ENCODE measurements at places on chromosomes 5 and 9.

GRCh38 chr9:3817208-3817607, 291.4 kb upstream of the RFX3 start:
- no peak for DNase-seq

- no peak for DNase-seq
Observed at GRCh38 chr5:124253203-124253810, 493.1 kb downstream of the ZNF608 start.

GRCh38 chr5:140309706-140310249, 6.9 kb upstream of the PFDN1 start:
- no peak for DNase-seq

GRCh38 chr9:106864373-106865143, 1.6 kb downstream of the ZNF462 start:
- DNase-seq = no peak

- no peak for DNase-seq
Observed at GRCh38 chr9:133861692-133862091, 123.5 kb upstream of the SARDH start.

DNA sequence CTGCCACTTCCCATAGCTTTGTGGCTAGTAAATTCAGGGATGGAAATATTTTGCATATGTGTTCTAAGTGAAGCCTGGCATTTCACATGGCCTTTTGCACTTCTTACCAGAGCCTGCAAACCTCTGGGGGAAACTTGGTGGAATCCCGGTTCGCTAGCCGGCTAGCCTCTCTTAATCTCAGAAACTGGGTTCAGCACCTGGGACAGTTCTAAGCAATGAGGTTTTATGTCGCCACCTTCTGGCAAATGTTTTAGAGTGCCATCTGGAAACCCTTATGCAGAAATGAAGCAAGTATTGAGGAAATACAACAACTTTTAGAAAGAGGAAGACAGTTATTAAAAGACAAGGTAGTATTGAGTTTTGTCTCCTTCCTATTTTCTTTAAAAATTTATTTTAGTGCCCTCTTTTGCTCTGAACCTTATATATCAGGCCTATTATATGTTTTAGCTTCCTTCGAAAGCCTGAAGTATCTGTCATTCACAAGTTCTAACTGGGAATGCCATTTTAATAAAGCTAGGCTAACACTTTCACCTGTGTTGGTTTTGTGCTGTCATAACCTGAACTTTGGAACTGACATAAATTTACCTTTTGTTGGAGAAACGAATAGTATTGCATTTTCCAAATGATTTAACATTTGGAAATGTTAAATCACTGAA, 963 bp upstream of the HTR1A start:
- DNase-seq = peak; percentile 54

GRCh38 chr5:13660072-13660471, 284.4 kb downstream of the DNAH5 start:
- DNase-seq = no peak

- DNase-seq = no peak
Observed at GRCh38 chr9:28999806-29000205, 1426.5 kb upstream of the C9orf72 start.

DNA sequence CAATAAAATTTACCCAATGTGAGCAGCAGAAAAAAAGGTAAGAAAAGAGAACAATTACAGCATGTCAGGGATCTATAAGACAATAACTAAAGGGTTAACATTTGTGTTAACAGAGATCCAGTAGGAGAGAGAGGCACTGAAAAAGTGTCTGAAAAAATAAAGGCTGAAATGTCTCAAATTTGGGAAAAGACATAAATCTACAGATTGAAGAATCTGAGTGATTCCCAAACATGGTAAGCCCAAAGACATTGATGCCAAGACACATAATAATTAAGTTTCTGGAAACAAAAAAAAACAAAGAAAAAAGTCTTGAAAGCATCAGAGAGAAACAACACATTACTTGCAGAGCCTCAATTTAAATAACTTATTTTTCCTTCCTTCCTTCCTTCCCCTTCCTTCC, 31.1 kb upstream of the ZNF782 start:
- DNase-seq = no peak

GRCh38 chr9:88680041-88680440, 145.1 kb downstream of the NXNL2 start:
- no peak for DNase-seq

DNA sequence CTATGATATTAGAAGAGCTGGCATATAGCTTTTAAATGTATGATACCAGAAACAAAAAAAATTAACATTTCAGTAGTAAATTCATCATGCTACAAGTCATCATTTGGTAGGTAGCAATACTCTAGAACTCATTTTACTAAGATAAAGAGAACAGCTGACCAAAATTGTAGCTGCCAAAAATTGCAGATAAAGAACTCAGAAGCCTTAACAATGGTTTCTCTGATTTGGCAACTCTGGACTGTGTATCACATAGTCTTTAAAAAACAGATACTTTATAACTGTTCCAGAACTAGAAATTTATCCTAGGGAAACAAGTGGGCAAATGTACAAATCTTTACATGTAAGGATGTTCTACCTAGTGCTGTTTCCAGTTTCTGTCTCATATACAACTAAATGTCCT, 33.9 kb downstream of the ZFR start:
- DNase-seq = no peak

GRCh38 chr9:33778700-33779351, 16.5 kb upstream of the PRSS3 start:
- DNase-seq = peak; percentile 50

- no peak for DNase-seq
Observed at GRCh38 chr5:106956886-106957285, 713.9 kb downstream of the EFNA5 start.

DNA sequence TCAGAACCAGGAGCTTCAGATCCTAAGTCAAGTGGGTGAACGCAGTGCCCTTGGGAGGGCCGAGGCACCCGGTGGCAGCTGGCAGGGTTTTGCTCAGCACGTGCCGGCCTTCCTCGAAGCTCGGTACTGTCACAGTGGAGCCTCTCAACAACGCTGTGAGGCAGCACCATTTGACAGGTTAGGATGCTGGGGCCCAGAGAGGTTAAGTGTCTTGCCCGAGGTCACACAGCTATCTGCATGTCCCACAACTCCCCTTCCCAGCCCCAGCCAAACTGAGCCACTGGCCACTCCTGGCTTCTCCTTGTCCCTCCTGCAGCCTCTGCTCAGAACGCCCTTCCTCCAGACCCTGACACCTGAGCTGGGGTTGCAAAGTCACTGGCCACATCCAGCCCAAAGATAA, 43.7 kb upstream of the RPL26L1 start:
- DNase-seq = no peak

GRCh38 chr9:97594381-97594921, 38.7 kb downstream of the TSTD2 start:
- DNase-seq = peak; percentile 27

DNA sequence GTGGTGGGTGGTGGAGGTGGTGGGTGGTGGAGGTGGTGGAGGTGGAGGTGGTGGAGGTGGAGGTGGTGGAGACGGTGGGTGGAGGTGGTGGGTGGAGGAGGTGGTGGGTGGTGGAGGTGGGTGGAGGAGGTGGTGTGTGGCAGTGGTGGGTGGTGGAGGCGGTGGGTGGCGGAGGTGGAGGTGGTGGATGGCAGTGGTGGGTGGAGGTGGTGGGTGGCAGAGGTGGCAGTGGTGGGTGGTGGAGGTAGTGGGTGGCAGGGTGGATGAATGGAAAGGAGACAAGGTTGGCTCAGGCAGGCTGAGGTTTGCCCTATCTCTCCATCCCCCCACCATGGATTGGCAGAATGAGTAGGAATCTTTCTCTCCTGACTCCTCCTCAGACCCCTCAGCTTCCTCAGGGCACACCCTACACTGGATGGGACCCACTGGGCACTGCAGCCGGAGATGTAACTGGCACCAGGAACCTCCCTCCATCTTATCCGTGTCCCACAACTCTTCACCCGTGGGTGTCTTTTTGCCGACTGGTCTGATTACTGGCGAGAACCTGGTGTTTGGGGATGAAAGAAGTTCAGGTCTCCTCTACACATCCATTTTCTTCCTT, 166.3 kb downstream of the C9orf50 start:
- no peak for DNase-seq

DNA sequence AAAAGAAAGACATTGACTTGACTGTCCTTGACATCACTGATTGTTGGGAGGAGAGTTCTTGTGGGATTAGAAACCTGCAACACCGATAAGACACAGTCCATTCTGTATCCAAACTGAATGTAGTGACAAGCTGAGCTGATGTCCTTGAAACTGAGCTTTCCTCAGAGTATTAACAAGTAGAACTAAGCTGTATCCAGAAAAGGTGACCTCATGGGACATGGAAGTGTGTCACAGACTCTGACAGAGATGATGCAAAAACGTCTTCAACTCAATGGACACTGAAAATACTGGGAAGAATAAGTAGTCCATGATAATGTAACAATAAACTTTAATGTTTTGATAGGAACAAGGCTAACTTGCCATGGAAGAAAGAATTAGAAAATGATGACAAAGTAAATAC, 690.1 kb downstream of the CDH18 start:
- no peak for DNase-seq

- no peak for DNase-seq
Observed at GRCh38 chr5:137099651-137100050, 399.5 kb downstream of the SPOCK1 start.

DNA sequence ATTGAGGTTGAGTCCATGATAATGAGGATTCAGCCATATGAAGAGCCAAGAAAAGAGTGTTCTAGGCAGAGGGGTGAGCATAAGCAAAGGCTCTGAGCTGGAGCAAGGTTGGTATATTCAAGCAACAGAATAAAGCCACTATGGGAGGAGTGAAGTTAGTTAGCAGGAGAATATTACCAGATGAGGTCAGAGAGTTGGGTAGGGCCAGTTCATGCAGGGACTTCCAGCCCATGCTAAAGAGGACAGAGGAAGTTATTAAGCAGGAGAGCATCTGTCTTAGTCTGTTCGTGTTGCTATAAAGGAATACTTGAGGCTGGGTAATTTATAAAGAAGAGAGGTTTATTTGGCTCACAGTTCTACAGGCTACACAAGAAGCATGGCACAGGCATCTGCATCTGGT, 57.1 kb upstream of the ATG10 start:
- DNase-seq = no peak

- no peak for DNase-seq
Observed at GRCh38 chr9:105243015-105243686, 1.3 kb upstream of the SLC44A1 start.

DNA sequence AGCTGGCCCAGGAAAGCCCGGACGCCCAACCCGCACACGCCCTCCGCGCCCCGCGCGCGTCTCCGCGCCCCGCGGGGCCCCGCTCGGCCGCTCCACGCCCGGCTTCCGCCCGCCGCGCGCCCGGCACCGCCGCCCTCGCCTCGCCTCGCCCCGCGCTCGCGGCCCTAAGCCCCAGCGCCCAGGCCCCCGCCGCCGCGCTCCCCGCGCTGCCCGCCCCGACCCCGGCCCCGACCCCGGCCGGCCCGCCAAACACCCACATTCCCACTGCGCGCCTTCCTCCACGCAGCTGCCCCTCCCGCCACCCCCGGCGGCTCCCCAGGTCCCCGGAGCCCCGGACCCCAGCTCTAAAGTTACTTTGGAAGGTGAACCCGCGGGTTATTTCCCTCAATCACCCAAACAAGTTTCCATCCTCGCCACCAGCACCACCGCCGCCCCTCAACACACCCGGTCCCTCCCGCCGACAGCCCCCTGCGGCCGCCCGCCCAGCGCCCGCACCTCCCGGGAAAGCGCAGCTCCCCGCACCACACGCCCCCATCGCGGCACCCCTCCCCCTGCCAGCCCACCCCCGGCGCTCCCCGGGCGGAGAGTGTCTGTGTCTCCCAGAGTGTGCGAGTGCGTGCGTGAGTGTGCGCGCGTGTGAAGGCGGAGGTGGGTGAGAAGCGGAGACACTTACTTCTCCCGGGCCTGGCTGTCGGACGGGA, 439 bp downstream of the SSBP2 start:
- no peak for DNase-seq

DNA sequence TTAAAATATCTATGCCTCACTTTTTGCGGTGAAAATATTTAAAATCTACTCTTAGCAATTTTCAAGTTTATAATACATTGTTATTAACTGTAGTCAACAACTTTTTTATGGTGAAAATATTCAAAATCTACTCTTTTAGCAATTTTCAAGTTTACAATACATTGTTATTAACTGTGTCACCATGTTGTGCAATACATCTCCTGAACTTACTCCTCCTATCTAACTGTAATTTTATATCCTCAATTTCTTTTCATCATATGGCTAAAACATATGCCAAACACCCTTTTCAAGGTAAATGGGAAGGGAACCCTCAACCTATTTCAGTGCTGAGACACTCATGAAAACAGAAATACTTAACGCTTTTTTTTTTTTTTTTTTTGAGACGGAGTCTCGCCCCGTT, 982.7 kb upstream of the DMAC1 start:
- no peak for DNase-seq

DNA sequence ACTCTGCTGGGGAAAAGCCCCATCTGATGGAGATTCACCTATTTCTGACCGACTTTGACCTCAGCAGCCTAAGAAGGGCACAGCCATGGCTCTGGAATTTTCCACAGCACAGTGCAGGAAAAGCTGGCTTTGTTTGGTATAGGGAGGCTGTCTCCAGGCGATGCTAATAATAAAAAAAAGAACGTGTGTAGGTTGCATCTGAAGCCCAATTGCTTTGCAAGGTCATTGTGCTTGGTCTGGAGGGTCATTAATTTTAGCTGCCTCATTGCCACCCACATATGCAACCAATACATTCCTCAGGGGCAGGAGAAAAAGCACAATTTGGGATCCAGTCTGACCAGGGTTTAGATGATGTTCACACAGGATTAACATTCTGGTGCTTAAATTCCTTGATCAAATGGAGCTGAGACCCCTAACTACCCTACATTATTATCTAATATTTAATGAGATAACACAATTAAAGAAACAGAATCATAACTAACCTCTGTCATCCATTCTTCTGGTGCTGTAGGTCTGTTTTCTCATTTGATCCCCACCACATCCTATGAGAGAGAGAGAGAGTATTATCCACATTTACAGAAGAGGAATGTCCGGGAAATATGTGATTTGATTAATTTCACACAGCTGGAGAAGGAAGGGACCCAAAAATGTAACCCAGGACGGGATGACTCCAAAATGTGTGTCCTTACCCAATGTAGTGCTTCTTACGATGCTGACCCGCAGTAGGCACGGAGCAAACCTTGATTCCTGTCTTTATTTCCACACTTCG, 175.9 kb downstream of the RFK start:
- no peak for DNase-seq

DNA sequence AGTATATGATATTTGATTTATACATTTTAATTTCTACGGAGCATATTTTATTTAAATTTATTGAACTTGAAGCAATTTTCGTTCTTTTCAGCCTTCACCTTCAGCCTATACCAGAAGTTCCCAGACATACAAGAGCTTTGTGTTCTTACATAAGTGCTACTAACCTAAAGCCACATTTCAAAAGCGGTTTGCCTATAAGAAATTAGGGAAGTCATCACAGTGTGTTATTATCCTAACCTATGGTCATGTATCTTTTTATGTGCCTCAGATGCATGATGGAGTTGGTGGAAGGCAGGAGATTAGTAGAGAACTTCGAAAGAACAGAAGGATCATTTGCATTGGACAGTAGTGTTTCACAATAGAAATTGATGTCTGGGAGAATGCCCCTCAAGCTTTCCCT, 3.1 kb downstream of the KIF2A start:
- no peak for DNase-seq

All from NCI-H1105 (cell line).